ENCODE measurements at places on chromosomes 2 and 18.

DNA sequence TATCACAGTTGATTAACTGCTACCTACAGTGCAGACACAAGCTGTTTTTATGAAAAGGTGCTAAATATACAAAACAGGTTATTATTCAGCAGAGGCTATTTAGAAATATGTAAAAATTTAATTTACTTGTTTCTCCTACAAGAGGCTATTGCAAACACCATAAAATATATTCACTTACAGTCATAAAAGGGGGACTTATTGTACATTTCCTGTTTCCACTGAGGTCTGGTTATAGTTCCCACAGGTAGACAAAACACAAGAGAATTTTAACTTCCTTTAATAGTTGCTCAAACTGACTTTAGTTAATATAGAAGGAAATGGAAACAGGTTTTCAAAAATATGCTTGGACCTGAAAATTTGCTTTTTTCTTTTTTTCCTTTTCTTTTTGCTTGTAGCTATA, 40.0 kb upstream of the FRZB start:
- no peak for DNase-seq

DNA sequence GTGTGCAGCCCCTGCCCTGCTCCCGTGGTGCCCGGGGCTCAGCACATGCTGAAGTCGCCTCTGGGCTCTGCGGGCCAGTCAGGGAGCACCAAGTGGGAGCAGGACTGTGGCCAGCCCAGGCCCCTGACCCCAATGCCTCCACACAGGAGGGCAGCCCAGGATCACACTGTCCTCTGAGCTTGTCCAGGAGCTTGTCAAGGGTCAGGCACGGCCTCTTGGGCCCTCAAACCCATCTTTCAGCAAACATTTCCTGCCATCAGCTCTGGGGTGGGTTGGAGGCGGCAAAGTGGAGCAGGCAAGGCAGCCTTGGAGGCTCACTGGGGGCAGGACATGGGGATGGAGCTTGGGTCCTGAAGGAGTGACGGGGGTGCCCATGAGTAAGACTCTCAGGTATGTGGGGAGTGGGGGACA, 10.3 kb downstream of the SNED1 start:
- DNase-seq: no peak

DNA sequence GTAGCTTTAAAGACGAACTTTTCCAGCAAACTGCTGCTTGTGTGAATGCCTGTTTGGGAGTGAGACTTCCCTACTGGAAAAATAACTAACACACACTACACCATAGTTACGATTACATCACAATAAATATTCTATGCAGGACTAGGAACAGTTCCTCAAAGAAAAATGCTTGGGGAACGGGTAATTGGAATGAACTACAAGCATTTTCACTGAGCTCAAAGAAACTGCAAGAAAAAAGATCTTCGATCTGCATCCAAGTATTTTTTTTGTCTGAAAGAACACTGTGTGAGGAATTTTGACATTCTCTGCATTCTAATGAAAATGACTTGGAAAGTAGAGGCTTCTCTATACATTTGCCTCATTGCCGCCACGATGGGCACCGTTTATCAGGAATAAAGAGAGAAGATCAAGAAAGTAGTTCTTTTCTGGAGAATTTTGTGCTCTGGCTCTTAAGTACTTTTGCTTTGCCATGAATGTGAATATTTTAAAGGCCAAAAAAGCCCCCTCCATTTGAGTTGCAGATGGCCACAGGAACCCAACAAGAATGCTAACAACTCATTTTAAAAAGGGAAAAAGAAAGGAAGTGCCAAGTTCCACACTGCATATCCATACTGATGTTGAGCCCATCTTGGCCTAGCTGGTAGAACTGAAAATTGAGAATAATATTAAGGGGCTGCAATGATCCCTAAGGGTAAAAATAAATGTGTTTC, 13.6 kb downstream of the LYPD1 start:
- no peak for DNase-seq

GRCh38 chr2:70517804-70518203, 35.8 kb downstream of the TGFA start:
- no peak for DNase-seq

DNA sequence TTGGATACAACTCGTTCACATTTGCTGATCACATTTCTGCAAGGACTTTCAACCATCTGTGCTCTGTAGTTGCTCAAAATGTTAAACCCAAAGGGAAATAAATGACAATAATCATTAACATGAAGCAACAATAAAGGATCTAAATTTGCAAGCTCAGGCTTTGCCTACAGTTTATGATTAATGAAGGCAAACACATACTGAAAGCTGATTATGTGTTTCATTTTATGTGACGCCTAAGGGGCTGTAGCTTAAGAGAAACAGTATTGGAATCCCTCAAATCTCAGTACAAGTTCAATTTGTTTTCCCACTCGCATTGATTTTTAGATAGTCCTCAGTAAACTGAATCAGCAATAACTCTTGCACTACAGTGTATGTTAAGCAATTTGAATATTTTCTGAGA, 160.3 kb upstream of the FSIP2 start:
- DNase-seq: no peak

- no peak for DNase-seq
Observed at GRCh38 chr18:22173928-22174301, 4.5 kb downstream of the GATA6 start.

- DNase-seq: no peak
Observed at GRCh38 chr2:145592361-145592760, 1072.4 kb upstream of the ZEB2 start.

GRCh38 chr18:47935321-47936055, 5.0 kb upstream of the SMAD2 start:
- DNase-seq: no peak

- DNase-seq: peak; percentile 27
Observed at GRCh38 chr2:172283476-172283875, 143.9 kb upstream of the ITGA6 start.

DNA sequence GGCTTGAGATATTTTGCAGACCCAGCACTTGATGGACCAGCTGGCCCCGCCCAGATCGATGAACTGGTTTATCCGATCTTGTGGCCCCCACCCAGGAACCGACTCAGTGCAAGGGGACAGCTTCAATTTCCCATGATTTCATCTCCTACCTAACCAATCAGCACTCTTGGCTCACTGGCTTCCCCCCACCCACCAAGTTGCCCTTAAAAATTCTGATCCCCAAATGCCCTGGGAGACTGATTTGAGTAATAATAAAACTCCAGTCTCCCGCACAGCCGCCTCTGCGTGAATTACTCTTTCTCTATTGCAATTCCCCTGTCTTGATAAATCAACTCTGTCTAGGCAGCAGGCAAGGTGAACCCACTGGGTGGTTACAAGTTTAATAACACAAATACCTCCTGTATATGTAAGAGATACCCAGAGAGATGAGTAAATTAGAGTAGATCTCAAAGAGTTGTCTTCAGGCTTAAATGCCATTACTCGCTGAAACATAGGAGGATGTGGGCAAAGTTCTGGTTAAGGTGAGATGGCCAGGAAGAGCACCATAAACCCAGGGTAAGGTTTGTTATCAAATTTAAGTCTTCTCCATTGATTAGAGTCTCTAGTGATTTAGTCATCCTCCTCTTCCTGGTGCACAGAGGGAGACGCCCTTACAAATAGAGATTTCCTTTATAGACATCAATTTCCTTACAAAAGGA, 222.8 kb downstream of the ARL4C start:
- no peak for DNase-seq

DNA sequence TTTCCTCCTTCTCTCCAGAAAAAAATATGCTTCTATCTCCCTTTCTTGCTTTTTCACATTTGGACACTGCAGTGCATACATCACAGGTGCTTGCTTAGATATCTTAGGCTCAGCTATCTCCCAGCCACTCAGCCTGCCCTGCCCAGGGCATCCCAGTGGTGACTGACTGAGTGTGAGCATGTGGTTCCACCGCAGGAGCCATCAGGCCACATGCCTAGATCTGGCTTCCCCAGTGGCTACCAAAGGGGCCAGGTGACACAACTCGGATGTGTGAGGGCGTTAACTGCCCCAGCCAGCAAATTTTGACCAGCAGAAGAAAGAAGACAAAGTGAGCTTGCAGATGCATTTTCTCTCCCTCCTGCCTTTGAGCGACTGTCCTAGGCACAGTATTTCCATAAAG, 25.5 kb downstream of the SP5 start:
- no peak for DNase-seq

DNA sequence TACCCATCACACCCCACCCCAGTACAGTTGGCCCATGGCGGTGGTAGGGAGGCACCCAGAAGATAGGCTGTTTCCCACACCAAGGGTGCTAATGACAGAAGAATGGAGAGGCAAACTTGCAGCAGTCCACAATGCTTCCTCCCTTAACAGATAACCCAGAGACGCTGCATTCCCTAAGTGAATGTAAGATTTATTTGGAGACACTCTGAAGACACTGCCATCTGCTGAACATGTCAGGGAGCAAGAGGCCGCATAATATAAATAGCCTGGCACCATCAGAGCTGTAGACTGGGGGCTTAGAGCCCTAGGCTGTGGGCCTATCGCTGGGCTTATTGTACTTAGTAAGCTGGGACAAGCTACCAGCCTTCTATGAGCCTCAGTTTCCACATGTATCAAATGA, 2.2 kb upstream of the IWS1 start:
- DNase-seq: no peak

DNA sequence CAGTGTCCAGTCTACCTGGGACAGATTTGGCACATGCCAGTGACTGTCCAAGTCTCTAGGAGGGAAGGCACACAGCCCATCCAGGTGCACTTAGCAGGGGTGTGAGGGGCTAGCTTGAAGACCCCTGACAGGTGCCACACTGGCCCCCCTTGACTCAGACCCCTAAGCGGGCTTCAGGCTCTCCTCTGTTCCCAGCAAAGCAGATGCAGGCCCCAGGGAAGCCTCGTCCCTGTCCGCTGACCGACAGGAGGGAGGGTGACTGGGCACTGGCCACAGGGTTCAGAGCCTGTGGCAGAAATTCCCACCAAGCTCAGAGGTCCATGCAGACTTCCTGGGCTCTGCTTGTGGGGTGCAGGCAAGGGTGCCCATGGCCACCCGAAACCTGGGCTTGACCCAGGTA, 239.8 kb upstream of the MYT1L start:
- DNase-seq: no peak

DNA sequence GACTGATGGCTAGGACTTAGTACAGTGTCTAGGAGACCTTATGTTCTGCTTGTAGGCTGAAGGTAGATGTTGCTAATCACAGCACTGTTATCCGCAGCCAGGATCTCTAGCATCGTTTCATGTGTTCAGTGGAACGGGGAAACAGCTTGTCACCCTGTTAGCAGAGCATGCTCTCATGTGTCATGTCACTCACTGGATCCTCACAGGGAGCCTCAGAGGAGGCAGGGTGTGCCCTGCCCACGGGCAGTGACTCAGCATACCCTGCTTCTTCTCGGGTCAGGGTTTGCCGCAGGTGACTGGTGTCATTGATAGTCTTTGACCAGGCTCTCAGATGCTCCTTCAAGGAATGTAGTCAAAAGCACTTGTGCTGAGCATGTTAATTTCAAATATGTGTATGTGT, 44.4 kb downstream of the RPIA start:
- DNase-seq: peak; percentile 3

- DNase-seq: no peak
Observed at GRCh38 chr2:206804326-206804725, 38.9 kb downstream of the FASTKD2 start.

GRCh38 chr2:98924038-98924830, 11.8 kb downstream of the CRACDL start:
- DNase-seq: no peak

GRCh38 chr2:223005496-223005895, 46.5 kb upstream of the KCNE4 start:
- no peak for DNase-seq

GRCh38 chr18:23877371-23877770, 137.2 kb upstream of the TTC39C start:
- DNase-seq: no peak

DNA sequence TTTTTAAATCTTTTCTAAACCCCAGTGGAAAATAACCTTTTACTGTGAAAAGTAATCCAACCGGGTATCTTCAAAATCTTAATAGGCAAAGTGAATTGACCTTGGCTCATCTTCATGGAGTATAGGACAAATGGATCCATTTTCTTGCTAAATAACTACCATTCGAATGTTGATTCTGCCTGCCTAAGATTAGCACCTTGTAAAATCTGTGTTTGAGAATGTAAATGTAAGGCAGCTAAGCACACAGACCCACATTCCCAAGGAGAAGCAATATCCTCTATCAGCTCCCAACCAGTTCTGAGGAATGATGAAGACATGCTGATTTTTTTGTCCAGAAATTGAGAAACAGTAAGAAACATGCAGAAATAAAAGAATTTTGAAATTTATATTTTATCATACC, 509.8 kb upstream of the SMIM21 start:
- no peak for DNase-seq

GRCh38 chr2:201350879-201351278, 6.3 kb downstream of the FLACC1 start:
- no peak for DNase-seq

DNA sequence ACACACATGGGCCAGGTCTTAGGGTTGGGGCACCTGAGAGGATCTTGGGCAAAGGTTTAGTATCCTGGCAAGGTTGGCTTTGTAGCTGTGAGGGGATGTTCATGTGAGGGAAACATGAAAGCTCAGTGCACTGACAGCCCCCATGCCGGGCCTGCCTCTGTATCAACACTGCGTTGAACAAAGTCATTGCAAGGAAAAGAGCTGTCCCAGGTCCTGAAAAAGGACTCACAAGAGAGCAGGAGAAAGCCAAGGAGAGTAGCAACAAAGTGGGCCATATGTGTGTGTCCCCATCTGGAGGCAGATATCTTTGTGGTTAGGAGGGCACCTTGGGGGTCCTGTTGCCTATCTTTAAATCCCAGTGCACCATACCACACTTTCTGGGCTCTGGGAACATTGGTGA, 237.8 kb upstream of the THSD7B start:
- peak; percentile 7 for DNase-seq

GRCh38 chr2:127124426-127124825, 17.5 kb upstream of the BIN1 start:
- no peak for DNase-seq

DNA sequence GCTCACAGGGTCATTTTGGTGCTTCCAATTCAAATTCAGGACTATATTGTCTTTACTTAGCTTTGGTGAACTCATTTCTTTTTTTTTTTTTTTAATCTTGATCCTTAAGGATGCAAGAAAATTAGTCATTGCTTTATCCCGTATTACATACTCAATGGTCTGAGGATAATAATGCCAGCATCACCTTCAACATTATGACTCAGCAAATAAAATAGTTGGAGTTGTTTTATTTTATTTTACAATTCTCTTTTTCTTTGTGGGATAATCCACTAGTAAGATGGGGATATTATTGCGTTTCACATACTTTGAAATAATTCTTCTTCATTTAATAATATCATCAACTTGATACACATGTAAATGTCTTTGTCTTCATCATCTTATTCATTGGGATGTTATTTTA, 954.9 kb upstream of the GYPC start:
- DNase-seq: no peak

DNA sequence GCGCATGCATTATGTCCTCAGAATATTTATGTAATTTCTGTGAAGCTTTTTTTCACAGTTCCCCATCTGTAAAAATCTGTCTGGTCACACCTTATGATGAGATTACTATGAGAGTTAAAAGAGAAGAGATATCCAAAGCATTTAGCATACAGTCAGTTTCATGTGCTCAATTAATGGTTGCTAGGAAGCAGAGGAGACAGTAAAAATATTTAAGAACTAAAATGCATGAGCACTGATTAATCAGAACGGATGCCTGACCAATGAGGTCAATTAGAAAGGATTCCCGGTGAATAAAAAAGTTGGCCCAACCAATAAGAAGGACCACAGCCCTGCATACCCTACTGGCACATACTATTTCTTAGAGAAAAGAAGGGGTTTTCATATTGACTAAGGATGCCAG, 12.0 kb upstream of the CRIM1 start:
- DNase-seq: no peak

- peak; percentile 94 for DNase-seq
Observed at GRCh38 chr2:207167099-207167923, 1.6 kb upstream of the KLF7 start.

- no peak for DNase-seq
Observed at GRCh38 chr2:25315316-25315680, 26.4 kb downstream of the DNMT3A start.

All from suppressor macrophage treated with lipopolysaccharide for 4 hours (primary cell).